ENCODE measurements at places on chromosomes 12 and 14.

DNA sequence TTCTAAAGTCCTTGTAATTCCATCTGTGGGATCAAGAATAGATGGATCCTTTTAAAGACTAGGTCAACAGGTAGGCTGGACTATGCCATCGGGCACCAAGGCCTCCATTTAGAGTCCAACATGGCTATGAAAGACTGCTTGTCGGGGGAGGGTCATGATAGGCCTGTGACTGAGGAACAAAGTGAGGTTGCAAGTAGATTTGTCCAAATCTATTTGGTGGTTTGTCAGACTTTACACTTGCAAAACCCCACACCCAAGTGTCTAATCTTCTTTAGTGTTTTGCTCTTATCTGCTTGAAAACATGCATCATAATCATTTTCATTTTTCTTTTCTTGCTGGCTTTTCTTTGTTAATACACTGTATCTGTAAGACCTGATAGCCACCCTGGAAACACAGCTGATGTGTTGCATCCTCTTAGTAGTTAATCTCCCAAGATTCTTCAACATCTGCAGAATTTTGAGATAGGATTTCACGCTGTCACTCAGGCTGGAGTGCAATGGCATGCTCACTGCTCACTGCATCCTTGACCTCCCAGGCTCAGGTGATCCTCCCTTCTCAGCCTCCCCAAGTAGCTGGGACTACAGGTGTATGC, 50.3 kb downstream of the TDP1 start:
- DNase-seq, result no peak

DNA sequence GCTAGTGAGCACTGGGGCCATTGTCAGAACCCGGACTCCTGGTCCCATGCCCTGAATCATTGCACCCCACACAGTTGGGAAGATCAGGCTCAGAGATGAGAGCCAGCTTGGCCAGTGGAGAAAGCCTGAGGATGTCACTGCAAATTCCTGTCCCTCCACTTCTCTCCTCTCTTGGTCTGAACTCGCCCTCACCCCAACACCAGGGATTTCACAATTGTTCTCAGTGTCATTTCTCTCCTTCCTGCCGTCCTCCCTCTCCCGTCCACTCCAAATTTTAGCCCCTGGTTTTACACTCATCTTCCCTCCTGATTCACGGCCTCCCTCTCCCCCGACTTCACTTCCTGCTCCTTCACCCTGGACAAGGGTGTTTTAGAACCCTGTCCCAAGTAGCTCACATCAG, 11.1 kb downstream of the KRT75 start:
- DNase-seq, result no peak

- no peak for DNase-seq
Measured at GRCh38 chr14:56903304-56903969, 93.2 kb upstream of the OTX2 start.

DNA sequence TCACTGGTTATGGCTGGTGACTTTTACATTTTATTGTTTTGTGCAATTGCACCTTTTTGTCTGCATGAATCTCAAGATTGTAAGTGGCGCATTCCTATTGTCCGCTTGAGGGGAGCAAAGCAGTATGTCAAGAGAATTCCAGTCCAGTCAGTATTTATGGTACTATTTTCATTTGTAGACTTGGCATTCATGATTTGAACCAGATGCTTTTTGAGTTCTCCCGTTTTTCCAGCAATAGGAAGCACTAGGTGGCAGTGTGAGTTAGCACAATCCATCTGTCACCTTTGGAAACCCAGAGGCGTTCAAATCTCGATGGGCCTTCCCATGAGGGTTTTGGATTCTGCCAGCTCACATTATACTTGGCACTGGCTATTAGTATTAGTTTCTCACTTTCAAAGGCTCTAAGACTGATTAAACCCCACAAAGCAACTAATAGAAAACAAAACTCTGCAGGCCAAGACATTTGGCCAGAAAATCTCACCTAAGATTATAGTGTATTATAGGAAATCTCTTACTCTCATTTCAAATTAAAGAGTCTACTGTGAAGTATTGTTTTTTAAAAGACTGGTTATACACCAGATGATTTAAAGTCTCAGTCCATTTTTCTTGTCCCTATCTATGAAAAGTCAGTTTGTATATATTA, 2.2 kb downstream of the DACT1 start:
- no peak for DNase-seq

DNA sequence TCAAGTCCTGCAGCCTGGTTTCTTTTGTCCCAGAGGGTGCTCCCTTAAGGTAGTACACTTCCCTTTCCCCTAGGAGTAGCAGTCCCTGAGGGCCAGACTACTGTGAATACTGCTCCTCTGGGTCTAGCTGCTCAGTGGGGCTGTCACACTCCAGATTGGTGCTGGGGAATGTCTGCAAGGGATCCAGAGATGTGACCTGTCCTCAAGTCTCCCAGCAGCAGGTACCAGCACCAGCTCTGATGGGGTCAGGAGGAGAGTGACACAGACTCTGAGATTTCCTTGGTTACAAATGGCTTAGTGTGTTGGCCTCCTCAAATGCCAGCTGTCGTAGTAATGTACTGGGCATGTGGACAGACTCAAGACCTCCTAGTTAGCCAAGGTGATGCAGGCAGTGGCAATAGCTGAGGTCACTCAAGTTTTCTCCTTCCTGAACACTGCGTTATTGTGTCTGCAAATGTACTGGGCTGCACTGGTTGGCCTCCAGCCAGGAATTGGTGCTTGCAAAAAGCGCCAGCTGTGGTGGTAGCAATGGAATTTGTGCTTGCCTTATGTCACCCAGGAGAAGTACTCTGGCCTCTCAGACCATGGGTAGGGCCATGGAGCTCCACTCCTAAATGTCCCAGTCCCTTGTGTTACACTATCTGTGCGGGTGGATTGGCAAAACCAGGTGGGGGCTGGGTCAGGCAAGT, 36.4 kb upstream of the AEBP2 start:
- DNase-seq, result no peak

DNA sequence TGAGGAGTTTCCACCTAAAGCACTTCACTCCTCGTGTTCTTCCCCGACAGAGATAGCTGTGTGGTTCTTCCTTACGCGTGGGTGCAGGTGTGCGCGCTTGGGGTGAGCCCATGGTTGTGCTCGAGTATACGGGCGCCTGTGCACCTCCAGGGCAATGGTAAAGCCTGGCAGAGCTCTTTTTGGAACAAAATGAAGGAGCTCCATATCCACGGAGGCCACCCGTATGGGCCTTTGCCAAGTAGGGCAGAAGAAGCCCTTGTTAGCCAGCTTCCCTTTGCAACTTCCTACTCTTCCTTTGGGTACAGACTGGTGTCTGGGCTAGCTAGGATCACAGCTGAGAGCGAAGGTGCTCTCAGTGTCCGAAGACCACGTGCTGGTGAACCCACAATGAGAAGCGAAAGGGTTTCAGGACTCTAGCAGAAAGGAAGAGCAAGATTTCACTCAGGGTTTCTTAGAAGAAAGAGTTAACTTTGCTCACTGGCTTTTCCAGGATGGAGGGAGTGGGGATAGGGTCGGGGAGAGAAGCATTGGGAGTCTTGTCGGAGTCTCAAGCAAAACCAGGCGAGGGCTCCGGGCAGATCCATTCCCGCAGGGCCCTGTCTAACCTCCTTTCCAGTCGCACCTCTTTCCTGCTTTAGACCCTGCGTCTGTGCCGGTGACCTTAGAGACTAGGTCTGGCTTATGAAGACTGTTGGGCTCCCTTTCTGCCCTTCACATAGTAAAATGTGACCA, 960 bp upstream of the LRFN5 start:
- no peak for DNase-seq

- DNase-seq, result no peak
Measured at GRCh38 chr12:54131641-54132280, 57.0 kb downstream of the SMUG1 start.

GRCh38 chr12:57142727-57143126, 4.7 kb downstream of the LRP1-AS start:
- no peak for DNase-seq

- no peak for DNase-seq
Measured at GRCh38 chr14:44586910-44587309, 79.8 kb upstream of the FSCB start.

DNA sequence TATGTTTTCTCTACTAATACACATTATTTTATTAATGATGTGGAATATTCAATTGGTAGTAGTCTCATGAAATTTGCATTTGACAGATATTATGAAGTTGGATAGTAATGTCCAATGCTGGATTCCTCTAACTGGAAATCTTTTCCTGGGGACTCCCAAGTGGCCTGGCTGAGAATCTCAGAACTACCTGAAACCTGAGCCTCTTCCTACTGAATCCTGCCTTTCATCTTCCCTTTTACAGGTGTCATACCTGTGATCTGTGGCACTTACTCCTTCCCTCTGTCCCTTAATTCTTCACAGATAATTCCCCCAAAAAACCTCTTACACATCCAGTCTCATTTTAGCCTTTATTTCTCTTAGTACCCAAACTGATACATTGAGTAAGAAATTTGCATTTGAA, 89.7 kb upstream of the MYF6 start:
- no peak for DNase-seq

GRCh38 chr14:64569138-64569631, 19.4 kb downstream of the PPP1R36 start:
- no peak for DNase-seq

DNA sequence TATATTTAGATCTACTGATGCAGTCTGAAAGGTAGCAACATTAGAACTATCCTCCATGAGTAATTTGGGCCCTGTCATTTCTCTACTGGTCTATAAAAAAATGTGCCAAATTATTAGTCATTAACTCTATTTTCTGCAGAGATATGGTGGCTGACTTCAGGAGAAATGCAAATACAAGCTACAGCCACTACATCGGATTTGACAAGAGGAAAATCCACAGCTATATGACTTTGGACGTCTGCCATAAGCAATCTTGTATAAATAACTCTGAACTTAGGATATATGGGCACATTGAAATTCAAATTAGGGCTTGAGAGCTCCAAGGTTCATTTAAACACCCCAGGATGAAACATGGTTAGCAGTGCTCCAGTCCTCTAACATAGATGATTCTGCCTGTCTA, 983.0 kb upstream of the LRFN5 start:
- DNase-seq, result no peak

GRCh38 chr12:127307528-127307927, 959.4 kb upstream of the TMEM132C start:
- no peak for DNase-seq

DNA sequence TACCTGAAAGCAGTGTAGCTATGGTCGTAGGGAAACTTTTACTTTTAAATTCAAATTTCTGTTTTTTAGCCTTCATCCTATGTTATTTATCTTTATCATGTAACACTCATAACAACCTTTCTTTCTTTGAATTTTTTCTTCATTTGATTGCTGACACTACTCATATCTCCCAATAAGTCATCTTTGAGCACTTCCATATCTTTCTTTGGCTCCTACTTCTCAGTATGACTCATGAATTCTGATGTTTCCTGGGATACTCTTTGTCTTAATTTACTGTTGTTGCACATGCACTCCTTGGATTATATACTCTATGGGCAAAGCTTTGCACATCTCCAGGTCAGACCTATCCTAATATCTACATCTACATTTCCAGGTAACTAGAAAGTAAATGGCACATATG, 18.1 kb upstream of the IAPP start:
- no peak for DNase-seq

DNA sequence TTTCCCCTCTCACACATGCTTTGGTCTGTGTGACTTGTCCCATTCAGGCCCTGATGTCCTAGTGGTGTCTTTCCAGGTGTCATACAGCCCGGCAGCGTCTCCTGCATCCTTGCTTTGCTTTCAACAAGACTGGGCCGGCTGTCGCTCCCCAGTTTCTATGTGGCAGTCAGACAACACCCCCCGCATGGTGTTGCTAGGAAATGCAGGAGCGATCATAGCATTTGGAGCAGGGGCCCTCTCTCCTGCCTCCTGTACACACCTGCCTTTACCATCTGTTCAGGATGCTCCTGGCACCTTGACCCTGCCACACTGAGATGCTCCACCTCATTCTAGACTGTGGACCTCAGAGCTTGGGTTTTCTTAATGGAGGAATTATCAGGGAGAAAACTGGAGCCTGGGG, 29.5 kb downstream of the CACNA1C start:
- no peak for DNase-seq

DNA sequence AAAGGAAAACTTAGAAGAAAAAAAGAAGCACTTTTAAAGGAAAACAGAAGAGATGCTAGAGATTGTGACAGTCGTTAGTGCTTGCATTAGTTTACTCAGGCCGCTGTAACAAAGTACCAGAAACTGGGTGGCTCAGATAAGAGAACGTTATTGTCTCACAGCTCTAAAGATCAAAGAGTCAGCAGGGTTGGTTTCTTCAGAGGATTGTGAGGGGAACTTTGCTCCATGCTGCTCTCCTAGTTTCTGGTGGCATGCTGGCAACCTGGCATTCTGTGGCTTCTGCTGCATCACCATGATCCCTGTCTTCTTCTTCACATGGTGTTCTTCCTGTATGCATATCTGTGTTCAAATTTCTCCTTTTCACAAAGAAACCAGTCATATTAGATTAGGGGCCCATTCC, 119.4 kb upstream of the PLEKHA5 start:
- no peak for DNase-seq

DNA sequence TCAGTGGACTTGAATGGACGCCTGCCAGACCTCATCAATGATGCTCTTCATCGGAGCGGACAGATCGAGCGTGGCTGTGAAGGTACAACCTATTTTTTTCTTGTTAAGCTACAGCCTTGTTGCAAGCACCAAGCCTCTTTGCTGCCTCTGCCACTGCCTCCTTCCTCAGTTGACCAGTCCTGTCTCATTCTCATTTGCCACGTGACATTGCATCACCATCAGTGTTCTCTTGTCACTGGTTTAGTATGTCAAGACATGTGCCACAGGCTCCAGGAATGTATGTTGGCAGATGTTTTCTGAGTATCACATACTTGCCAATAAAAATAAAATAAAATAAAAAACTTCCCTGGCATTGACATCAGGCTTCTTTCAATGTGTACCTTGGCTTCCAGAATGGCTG, 798.1 kb downstream of the NRXN3 start:
- no peak for DNase-seq

GRCh38 chr14:100408350-100409002, 85.3 kb downstream of the SLC25A47 start:
- DNase-seq, result no peak

GRCh38 chr12:12182703-12183365, 84.0 kb downstream of the LRP6 start:
- no peak for DNase-seq

DNA sequence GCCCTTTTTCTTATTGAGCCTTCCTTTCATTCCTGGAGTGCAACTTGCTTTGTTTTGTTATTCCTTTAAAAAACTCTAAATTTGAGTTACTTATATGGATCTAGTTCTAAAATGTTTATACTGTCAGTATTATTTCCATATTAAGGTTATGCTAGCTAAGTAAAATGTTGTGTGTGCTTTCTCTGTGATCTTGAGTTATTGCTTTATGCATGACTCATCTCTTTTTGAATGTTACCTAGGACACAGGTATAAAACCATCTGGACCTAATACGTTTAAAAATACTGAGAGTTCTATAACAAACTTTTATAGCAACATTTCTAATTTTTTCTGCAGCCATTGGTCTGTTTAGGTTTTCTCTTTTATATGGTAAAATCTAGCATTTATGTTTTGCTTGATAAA, 132.8 kb upstream of the LGR5 start:
- no peak for DNase-seq

DNA sequence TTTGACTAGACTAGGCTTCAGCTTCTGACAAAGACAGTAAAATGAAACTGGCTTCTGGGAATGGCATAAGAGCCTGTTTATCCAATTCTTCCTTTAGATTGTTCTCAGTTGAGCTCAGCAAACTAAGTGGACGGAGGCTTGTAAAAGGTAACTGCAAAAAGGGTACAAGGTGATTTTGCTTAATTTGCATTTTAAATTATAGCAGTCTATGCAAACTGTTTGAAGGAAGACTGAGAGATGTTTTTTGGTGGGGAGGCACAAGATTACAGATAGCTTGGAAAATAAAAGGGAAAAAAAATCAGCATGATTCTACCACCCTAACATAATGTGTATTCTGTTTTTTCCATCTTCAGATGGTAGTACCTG, 5.0 kb downstream of the SUSD6 start:
- DNase-seq, result no peak

GRCh38 chr12:80636832-80637231, 70.6 kb upstream of the MYF6 start:
- no peak for DNase-seq

Data from activated CD4-positive, alpha-beta T cell treated with anti-CD3 and anti-CD28 coated beads for 24 hours (primary cell).